ENCODE measurements at places on chromosomes 4 and X. TPM values are rescaled to one million over a fixed set of nuclear protein-coding genes. Genes with fewer than 3 reads are reported as not detected.

- no peaks in the 10 kb centered on the region for H3K36me3 ChIP-seq
- peaks cover 27% of the 10 kb centered on the region for H3K27me3 ChIP-seq
- DNase-seq, result no peak
Observed at GRCh38 chr4:46955601-46956000, 37.8 kb downstream of the GABRA4 start.

DNA sequence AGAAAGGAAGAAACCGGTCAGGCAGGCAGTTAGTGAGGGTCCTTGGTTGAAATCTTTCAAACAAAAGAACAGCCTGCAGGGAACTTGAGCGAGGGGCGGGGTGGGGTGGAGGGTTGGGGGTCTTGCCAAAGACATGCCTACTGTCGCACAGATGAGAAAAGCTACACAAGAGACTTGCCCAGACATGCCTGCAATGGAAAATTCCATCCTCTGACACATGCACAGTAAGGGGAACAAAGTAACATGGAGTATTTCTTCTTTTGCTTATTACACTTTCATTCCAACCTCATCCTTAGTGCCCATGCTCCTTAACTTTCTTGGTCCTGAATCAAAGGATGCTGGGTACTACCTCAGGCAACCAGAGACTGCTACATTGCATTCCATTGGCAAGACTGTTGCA is 1491.2 kb downstream of the STIM2 start:
- no peaks in the 10 kb centered on the region for H3K27me3 ChIP-seq
- DNase-seq, result no peak
- no peaks in the 10 kb centered on the region for H3K4me1 ChIP-seq
- no peak overlapping the region for H3K4me3 ChIP-seq

Gene MAGEB17
- total RNA-seq, result not detected

DNA sequence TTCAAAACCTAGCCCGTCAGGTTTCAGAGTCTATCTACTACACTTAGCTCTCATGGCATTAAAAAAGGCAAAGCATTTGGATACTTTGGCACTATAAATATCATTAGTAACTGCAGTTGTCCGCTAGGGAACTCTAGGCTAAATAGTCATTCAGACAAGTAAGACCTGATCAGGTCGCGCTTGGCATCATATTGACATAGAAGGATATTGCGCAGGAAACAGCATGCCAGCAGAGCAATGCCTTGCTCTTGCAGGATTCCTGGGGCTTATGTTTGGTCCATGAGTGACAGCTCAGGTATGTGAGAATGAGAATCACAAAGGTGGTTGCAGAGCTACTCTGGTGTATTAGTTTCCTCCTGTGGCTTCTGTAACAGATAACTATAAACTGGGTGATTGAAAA is 62.7 kb downstream of the KDM6A start:
- DNase-seq, result no peak
- no peaks in the 10 kb centered on the region for H3K36me3 ChIP-seq
- no peak overlapping the region for H3K27ac ChIP-seq
- peaks cover 10% of the 10 kb centered on the region for H3K4me1 ChIP-seq

DNA sequence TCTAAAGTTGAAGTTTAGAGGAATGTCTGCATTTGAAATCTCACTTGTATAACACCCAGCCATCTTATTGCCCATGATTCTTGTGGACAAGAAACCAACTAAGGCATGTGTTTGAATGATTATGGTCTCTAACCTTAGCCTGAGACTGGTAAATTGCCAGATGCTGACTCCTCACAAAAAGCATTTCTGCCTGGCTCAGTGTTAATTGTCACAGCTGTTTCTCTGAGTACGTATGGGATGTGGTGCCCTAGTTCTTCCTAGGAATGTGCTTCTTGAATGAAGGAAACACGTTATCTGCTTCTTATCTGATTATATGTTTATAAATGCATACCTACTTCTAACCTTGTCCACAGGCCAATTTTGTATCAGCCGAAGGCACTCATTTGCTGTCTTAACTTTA is 63.1 kb upstream of the NDP start:
- H3K27ac ChIP-seq, result no peak overlapping the region
- DNase-seq, result no peak
- H3K36me3 ChIP-seq, result no peaks in the 10 kb centered on the region
- no peaks in the 10 kb centered on the region for H3K4me1 ChIP-seq

DNA sequence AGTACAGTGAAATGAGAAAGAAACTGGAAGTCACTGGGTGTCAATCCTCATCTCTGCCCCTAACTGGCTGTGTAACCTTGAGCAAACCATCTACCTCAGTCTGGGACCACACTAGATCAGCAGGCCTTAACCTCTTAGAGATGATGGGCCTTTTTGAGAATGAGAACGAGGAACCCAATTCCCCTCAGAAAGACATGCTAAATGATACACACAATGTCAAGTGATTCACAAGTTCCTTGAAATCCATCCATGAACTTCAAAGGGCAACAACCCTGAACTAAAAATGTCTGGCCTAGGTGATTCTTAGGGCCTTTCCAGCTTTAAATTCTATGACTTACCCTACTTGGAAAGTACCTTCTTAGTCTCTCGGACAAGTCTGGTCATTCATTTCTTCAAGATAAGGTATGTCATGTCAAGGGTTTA is 47.4 kb downstream of the ACSL4 start:
- H3K36me3 ChIP-seq, result peaks cover 17% of the 10 kb centered on the region
- H3K27me3 ChIP-seq, result no peaks in the 10 kb centered on the region

- H3K36me3 ChIP-seq, result no peaks in the 10 kb centered on the region
- DNase-seq, result no peak
- H3K27ac ChIP-seq, result no peak overlapping the region
- no peak overlapping the region for H3K4me3 ChIP-seq
- H3K27me3 ChIP-seq, result no peaks in the 10 kb centered on the region
- no peaks in the 10 kb centered on the region for H3K4me1 ChIP-seq
Observed at GRCh38 chr4:144611850-144612249, 34.1 kb upstream of the HHIP start.

DNA sequence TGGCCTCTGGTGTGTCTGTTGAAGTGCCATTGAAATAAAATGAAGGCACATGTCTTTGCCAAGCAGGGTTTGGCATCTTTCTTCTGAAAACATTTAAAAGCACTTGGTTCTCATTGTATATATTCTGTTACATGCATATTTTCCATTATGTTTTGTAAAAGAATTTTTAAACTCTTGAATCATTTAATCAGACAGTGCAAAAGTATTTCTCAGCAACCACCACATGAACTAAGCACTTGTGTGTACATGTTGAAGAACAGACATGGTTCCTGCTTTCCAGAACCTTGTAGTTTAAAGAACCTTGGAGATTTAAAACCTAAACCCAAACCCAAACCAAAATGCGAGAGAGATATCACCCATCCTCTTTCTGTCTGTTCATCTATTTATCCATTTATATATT is 220.3 kb upstream of the GIMD1 start:
- H3K27ac ChIP-seq, result no peak overlapping the region
- H3K4me3 ChIP-seq, result no peak overlapping the region
- H3K27me3 ChIP-seq, result peaks cover 4% of the 10 kb centered on the region
- H3K4me1 ChIP-seq, result no peaks in the 10 kb centered on the region
- DNase-seq, result no peak

DNA sequence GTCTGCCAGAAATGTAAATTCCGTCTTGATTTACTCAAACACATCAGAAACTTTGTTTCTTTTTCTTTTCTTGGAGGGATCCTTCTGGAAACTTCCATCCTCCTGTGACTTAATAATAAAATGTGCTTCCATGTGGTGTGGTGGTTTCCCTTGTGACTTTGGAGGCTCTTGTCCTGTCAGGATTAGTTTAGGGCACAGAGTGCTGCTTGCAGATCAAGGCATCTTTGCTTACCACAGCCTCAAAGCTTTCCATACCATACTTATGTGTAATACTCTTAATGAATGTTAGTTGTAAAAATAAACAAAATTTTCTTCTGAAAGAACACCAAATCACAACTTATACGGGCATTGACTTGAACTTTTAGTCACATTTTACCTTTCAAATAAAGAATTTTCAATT is 27.4 kb downstream of the GBA3 start:
- no peaks in the 10 kb centered on the region for H3K4me1 ChIP-seq
- DNase-seq, result no peak
- no peaks in the 10 kb centered on the region for H3K27me3 ChIP-seq
- no peak overlapping the region for H3K27ac ChIP-seq

GRCh38 chr4:124334119-124334518 is 378.4 kb downstream of the ANKRD50 start:
- H3K36me3 ChIP-seq, result no peaks in the 10 kb centered on the region
- no peaks in the 10 kb centered on the region for H3K4me1 ChIP-seq
- no peaks in the 10 kb centered on the region for H3K27me3 ChIP-seq
- no peak for DNase-seq
- H3K4me3 ChIP-seq, result no peak overlapping the region

Gene BEX1
- 1.0 TPM for total RNA-seq

DNA sequence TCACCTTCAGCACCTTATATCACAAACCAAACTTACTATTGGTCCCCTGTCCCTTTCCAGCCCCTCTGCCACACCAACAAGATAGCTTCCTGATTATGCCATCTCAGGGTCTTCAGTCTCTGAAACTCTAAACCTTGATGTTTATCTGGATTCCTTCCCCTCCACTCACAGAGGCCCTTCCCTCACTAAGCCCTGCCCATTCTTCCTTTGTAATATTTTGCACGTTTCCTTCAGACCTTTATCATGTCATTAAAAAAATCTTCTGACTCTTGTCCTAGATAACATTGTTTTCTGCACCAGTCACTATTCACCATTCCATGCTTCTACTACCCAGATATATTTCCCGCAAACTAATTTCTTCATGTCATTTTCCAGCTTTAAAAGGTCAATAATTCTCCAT is 17.7 kb upstream of the CEP135 start:
- H3K27ac ChIP-seq, result no peak overlapping the region
- H3K4me3 ChIP-seq, result no peak overlapping the region
- H3K36me3 ChIP-seq, result no peaks in the 10 kb centered on the region
- H3K27me3 ChIP-seq, result no peaks in the 10 kb centered on the region
- no peaks in the 10 kb centered on the region for H3K4me1 ChIP-seq

DNA sequence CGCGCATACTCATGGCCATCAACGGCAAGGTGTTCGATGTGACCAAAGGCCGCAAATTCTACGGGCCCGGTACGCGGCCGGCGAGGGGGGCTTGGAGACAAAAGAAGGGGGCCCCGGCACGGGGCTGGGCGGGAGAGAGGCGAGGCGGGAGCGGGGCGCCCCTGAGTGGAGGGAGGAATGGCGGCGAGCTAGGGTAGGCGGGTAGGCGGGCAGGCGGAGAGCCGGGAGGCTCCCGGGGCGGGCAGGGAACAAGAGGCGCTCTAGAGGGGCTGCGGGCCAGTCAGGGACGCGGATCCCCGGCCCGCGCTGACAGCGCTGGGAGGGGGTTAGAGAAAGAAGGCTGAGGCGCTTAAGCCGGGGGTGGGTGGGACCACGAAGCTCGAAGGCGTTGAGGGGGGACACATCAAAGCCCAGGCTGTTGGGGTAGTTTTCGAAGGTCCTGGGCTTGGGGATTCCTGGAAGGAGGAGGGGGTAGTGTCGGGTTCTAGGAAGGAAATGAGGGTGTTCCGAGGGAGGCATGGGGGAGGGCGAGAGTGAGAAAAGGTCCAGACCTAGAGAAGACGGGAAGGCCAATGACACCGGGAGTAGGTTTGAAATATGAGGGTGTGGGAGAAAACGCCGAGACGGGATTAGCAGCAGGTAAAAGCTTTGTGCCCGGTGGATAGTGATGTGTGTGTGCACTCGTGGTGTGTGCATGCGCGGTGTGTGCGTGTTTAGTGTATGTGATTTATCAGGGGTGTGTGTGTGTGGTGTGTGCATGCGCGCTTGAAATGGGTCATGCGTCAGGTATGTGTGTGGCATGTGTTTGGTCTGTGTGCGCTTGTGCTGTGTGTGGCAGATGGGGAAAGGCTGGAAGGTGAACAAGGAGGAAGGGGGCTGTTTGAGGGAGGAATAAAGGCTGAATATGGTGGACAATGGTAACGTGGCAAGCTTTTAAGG is 807 bp downstream of the PGRMC1 start:
- peak; percentile 54 for DNase-seq
- H3K4me3 ChIP-seq, result peak overlapping the region; percentile 68
- H3K4me1 ChIP-seq, result no peaks in the 10 kb centered on the region
- H3K36me3 ChIP-seq, result no peaks in the 10 kb centered on the region

DNA sequence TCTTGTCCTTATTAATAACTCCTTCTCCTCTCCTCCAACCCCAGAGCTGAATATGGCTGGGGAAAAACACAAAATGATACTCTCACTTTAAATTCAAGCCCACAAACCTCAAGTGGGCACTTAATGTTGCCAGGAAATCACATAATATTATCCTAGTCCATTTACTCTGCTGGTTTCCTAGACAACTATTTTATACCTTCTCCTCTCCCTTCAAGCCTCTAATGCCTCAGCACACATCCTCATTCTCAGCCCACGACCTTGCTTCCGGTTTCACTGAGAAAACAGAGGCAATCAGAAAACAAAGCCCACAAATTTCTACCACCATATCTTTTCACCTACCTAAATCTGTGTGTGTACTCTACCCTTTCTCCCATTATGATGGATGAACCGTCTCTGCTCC is 12.1 kb upstream of the CLCN5 start:
- H3K27ac ChIP-seq, result no peak overlapping the region
- no peaks in the 10 kb centered on the region for H3K27me3 ChIP-seq
- no peaks in the 10 kb centered on the region for H3K4me1 ChIP-seq
- no peak for DNase-seq

DNA sequence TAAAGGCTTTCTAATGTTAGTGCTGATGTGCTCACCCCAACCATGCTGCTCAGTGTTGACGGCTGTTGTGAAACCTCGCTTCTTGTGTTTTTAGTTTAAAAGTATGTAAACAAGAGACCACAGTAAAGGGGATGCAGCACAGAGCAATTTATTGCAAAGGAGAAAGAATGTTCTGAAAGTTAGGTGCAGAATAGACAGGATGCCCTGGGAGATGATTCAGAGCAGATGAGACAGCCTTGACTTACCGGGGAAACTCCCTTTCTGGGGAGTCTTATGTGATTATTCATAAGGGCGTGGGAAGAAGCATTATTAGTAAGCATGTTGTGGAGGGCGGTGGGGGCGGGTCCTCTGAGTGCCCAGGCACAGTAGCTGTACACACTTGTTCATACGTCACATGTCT is 47.7 kb downstream of the EVC start:
- H3K4me1 ChIP-seq, result no peaks in the 10 kb centered on the region
- peaks cover 24% of the 10 kb centered on the region for H3K36me3 ChIP-seq
- no peaks in the 10 kb centered on the region for H3K27me3 ChIP-seq
- DNase-seq, result peak; percentile 33
- no peak overlapping the region for H3K4me3 ChIP-seq
- no peak overlapping the region for H3K27ac ChIP-seq

Gene LRCH2
- total RNA-seq, result 7.1 TPM

Gene PDE6B
- 9.1 TPM for total RNA-seq

DNA sequence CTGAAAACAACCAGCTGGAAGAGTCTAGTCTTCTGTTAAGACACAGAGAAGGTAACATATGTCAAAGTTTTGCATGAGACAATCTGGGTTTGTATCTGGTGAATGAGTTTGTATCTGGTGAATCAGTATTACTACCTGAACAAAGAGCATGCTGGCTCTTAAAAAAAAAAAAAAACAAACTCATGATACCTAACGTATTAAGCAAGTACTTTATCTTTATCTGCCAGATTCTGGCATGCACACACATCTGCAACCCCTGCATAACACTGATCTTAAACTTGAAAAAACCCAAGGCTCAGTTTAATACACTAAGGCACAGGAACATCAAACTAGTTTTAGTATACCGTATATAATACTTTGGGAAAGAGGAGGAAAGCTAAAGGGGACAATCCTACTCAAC is 5.8 kb downstream of the YTHDC1 start:
- no peak overlapping the region for H3K27ac ChIP-seq
- no peak overlapping the region for H3K4me3 ChIP-seq
- DNase-seq, result no peak
- no peaks in the 10 kb centered on the region for H3K36me3 ChIP-seq
- peaks cover 88% of the 10 kb centered on the region for H3K4me1 ChIP-seq
